Stimulated activated CD4-positive, alpha-beta T cell treated with anti-CD3 and anti-CD28 coated beads, Interleukin-12 subunit alpha, Interleukin-12 subunit beta, amount 100 ng/mL, for 4 hours (primary cell): ENCODE measurements at places on chromosomes 16 and 17.

DNA sequence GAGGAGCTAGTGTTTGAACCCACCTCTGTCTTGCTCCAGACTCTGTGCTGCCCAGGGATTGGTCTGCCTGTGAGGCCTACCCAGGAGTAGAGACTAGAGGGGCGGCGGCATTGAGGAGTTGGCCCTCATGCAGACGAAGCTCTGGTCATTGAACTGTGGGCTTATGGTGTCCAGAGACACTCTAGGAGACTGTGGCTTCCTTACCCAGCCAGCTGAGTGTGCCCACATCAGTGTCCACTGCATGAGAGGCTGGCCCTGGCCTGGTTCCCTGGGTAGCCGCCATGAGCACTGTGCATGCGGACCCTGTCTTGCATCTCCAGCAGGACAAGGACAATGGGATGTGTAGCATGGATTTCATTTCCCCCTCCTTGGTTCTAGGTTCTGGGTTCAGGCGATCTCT lies 14.0 kb downstream of the SGSM2 start:
- no peak for DNase-seq

DNA sequence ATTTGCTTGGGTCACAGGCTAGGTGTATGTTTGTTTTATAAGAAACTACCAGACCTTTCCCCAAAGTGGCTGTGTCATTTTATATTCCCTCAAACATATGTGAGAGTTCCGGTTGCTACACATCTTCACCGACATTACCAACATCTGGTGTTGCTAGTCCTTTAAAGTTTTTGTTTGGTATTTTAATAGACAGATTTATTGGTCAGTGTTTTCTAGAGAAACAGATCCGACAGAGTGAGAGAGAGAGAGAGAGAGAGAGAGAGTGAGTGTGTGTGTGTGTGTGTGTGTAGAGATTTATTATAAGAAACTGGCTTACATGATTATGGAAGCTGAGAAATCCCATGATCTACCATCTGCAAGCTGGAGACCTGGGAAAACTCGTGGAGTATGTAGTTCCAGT lies 31.0 kb downstream of the LDHD start:
- DNase-seq: no peak

DNA sequence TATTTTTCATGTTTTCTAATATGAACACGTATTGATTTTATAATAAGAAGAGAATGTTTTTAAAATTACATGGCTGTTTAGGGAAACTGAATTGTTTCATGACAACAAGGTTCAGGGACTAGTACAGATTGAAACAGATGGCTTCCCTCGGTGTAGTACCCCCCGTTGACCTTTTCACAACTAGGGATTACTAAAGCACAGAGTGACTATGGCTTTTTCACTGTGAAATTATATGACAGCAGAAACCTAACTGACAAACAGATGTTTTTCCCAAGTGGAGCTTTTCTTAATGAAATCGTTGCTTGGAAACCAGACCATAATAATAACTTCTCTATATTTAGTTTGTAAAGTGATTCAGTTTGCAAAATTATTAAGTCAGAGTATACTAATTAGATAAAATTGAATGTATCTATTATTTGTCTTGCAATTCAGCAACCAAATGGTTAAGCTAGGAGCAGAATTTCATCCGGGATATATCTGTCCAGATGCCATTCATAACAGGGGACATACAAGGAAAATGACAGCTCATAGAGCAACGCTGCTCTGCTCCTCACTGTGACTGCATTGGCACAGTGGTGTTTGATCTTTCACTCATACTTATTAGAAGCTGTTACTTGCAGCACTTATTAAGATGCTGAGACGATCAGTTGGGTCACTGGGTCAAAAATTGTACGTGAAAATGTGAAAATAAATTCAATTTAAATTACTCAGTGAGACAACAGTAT lies 111.7 kb downstream of the TANGO6 start:
- DNase-seq: no peak

DNA sequence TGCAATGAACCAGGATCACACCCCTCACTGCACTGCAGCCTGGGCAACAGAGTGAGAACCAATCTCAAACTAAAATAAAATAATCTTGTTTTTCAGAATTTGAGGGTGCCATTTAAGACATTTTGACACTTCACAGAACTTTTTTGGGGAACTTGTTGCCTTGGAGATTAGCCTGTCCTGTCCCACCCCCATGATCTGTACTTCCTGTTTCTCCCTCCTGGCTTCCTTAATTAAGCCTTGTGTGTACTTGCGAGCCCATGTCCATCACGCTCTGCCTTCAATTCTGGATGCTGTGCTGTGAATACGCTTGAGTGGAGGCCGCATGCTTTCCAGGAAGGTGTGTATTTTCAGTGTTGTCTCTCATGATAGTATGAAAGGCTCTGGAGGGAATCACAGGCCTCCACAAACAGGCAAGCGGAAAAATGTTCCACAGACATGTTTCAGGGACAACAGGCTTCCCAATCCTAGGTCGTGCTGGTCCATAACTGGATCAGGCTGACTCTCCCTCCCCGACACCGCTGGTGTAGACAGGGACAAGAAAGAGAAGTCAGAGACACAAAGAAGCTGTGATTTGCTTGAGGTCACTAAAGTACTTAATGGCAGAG lies 56.9 kb downstream of the NOS2 start:
- no peak for DNase-seq

- no peak for DNase-seq
Observed at GRCh38 chr16:88066680-88067529, 115.7 kb downstream of the BANP start.

DNA sequence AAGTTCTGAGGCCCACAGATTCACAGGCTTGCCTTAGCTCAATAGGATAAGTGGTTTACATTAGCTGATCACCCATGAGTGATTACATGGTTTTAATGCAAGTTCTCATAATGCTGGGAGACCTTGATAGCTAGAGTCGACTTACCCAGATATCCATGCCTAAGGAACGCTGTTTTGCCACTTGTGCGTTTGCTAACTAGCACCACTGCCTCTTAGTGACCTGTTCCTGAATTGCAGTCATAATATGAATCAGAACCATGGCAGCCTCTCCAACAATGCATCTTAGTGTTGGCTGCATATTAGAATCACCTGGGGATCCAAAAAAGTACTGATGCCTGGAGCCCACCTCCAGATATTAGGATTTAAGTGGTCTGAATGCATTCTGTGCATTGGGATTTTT lies 251.1 kb upstream of the CDH5 start:
- no peak for DNase-seq

DNA sequence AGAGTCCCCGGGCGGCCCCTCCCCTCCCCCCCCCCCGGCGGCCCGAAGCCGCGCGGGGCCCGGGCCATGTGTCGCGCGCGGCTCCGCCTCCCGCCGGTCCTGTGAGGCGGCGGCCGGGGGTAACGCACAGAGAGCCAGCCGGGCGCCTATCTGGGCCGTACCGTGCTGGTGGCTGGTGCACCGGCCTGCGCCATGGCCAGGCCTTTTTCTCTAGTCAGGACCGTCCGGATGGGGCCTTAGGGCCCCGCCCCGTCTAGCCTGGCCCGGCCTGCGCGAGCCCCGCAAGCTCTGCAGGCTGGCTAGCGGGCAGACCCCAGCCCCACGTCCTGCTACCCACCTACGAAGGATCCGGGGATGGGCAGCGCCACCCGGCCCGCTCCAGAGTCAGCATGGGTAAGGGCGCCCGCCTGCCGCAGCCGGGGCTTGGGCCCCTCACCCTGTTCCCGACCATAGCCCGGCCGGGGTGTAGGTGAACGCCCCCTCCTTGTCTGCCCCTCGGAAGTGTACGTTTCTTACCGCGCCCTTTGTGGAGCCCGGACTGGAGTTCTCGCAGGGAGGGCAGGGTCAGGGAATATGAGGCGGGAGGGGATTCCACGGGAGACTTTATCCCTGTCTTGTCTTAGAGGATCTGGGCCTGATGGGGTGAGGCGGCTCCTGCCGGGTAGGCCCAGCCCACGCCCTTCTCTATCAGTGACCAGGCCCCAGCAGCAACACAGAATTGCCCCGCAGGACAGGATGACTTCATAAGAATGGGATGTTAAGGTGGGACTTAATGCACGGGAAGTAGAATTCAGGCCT lies at the start of gene CENPT:
Gene CENPT (minus strand): TSS at position 630 of the 798 bp plus-strand sequence. CDS start 13,834 bp downstream, outside the sequence.
- DNase-seq: no peak

DNA sequence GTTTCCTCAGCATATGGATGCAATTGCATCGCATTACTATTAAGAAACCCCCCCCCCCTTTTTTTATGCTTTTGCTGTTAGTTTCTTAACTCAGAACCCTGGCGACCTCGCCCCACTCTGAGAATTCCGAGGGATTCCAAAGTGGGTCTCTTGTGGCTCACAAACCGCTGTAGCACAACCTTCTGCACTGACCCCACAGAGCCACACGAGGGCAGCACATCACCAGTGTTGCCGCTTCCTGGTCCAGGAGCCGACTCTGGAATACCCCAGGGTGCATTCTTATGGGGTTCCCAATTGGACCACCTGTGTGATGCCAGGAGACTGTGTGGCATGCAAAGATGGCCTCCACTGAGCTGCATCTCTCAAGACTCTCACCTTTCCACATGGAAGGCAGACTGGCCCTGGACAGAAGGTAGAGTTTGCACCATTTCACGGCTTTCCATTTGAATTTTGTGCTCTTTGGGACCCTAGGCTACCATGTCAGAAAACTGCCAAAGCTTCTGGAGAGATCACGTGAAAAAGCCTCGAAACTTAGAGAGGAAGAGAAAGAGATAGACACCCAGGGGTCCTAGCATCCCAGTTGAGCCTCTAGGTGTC lies 432.7 kb upstream of the ASIC2 start:
- DNase-seq: peak; percentile 3

DNA sequence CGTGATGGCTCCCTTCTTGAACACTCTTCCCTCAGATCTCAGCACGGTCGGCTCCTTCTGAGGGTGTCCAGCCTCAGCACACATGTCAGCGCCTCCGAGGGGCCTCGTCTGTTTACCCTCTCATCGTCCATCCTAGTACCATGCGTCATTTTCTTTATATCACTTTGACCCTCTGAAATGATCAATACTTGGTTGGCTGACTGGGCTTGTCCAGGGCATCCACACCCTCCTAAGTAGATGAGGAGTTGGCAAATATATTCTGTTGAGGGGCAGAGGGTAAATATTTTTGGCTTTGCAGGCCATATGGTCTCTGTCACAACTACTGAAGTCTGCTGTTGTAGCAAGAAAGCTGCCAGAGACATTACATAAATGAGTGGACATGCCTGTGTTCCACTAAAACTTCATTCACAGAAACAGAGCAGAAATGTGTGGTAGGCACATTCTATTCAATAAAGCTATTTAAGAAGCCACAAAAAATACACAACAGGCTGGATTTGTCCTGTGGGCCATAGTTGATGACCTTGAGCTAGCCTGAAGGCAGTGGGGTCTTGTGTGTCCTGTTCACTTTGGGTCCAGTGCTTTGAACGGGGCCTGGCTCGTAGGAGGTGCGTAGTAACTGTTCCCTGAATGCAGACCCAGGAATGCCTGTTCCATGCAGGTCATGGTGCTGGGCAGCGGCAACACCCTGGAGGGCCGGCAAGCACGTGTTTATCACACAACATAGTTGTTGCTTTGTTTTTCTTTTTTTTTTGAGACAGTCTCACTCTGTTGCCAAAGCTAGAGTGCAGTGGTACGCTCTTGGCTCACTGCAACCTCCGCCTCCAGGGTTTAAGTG lies 185.8 kb downstream of the SNX29 start:
- DNase-seq: no peak

- no peak for DNase-seq
Observed at GRCh38 chr16:50015631-50016030, 9.4 kb upstream of the CNEP1R1 start.

DNA sequence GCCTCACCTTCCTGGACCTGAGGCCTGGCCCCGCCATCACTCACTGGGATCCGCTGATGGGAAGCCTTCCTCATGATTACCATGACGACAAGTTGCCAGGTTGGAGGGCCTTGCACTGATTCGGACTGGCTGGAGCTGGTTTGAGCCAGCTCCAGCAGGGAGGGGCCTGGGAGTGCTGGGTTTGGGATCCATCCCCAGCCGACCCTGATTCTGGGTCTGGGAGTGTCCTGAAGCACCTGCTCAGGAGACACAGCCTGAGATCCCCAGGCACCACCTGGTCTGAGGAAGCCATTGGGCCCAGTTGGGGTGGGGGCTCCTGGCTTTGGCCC lies 5.9 kb upstream of the BAIAP3 start:
- DNase-seq: no peak

DNA sequence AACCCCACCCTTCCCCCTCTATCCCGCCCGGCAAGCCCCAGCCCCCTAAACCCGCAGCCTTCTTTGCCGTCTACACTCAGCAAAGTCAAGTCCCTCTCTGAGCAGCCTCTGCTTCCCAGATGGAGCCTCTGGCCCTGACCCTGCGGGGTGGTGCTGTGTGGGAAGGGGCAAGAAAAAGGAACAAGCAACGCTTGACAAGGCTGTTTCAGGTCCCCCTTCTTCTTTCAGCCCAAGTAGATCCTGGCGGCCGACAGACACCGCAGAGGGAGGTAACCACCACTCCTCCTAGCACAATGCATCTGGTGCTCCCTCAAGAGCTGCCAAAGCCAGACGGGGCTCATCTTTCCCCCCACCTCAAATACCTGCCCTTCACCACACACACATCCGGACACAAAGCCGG lies 178.3 kb downstream of the ENGASE start:
- DNase-seq: no peak
